Urothelium cell line (cell line): ENCODE measurements at places on chromosomes 13 and 19.

GRCh38 chr13:21625366-21625765, 21.4 kb upstream of the MICU2 start:
- peak; percentile 31 for DNase-seq

GRCh38 chr13:59345311-59345710, 818.4 kb downstream of the DIAPH3 start:
- no peak for DNase-seq

- DNase-seq = no peak
Observed at GRCh38 chr13:81012031-81012430, 671.1 kb upstream of the SPRY2 start.

DNA sequence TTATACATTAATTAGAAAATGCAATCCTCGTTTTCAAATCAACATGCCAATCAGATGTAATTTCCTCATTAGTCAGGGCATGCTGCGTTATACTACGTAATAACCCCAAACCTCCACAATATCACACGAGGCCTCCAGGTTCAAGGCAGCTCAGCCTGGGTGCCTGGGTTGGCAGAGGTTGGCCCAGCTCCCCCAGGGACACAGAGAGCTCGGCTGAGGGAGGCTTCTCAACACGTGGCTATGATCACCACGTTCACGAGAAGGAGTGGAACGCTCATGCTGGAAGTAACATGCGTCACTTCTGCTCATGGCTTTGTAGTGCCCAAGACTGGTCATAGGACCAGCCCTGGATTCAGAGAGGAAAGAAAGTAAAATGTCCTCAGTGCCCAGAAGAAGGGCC, 144.9 kb upstream of the SOX1 start:
- DNase-seq = no peak

- peak; percentile 88 for DNase-seq
Observed at GRCh38 chr19:50333235-50333736, 4.1 kb upstream of the KCNC3 start.

GRCh38 chr19:3403489-3404323, 37.3 kb downstream of the NFIC start:
- peak; percentile 37 for DNase-seq

- DNase-seq = no peak
Observed at GRCh38 chr13:110151462-110151861, 155.5 kb downstream of the COL4A1 start.

DNA sequence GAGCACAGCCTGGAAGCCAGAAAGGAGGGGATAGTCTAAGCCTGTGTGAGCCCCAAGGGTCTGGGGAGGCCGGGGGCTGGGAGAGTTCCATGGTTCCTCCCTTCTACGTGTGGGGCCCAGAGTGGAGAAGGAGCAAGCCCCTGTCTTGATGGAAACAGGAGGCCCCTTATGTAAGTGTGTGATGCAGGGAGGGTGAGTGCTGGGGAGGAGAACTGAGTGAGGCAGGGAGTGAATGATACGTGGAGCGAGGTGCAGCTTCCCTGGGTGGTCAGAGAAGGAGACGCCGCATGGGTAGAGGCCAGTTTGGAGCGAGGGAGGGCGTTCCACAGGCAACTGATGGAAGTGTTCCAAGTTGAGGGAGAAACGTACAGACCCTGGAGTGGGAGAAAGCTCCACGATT, 16.0 kb downstream of the MAG start:
- DNase-seq = no peak

- DNase-seq = no peak
Observed at GRCh38 chr19:46919324-46919723, 58.5 kb downstream of the ARHGAP35 start.

DNA sequence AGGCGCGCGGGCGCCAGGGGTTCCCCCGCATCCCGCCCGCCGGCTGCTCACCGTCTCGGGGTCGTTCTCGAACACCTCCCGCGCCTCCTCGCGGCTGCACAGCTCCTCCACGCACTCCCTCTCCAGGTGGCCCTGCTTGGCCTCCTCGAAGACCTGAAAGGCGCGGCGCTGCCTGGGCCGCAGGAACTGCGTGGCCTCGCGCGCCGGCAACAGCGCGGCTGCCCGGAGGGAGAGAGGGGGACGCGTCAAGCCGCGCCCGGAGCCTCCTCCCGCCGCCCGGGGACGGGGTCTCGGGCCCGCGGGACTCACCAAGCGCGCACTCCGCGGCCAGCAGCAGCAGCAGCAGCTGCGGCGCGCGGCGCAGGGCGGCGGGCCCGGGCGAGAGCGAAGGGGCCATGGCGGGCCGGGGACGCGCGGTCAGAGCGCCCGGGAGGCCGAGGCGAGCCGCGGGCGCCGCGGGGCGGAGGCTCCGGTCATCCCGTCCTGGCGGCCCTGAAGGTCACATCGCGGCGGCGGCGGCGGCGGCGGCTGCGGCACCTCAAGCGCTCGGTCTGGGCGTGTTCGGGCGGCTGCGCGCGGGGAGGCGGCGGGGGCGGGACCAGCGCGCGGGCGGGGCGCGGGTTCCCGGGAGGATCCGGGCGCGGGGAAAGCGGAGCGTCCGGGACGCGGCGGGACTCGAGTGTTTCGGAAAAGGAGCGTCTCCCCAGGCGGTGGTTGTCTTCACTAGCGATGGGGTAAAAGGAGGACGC, at the start of gene GAS6:
Gene GAS6 (minus strand): TSS at position 553 of the 749 bp plus-strand sequence. CDS start 156 bp downstream, at position 397.
- DNase-seq = peak; percentile 80

DNA sequence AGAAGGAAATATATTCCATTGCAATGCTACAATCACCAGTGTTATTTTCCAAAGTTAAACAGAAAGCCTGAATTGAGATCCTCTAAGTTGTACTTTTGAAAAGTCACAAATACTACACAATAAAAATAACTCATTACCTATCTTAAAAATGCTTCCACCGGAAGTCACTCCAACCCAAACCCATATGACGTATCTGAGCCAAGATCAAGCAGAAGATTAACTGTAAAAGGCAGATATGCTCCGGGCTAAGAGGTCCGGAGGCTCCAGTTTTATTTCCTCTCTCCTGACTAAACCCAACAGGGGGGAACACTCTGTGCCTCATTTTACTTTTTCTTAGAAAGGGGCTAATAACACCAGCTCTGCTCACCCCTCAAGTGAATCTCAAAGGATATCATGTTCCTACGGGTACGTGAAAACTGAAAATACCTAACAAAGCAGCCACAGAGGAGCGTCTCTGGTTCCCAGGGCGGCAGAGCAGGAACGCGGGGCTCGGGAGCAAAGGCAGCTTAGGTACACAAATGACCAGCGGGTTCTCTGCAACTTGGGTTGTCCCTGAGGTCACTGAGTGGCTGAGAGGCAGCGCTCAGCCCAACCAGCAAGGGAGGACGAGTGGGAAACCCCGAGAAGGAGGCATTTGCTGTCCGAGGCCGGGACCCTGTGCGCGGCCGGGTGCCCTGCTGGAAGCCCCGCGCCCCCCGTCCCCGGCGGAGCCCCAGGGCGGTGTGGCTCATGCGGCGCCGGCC, 750 bp downstream of the RAB20 start:
- DNase-seq = no peak

GRCh38 chr19:1274852-1275259, 474 bp upstream of the FAM174C start:
- no peak for DNase-seq

DNA sequence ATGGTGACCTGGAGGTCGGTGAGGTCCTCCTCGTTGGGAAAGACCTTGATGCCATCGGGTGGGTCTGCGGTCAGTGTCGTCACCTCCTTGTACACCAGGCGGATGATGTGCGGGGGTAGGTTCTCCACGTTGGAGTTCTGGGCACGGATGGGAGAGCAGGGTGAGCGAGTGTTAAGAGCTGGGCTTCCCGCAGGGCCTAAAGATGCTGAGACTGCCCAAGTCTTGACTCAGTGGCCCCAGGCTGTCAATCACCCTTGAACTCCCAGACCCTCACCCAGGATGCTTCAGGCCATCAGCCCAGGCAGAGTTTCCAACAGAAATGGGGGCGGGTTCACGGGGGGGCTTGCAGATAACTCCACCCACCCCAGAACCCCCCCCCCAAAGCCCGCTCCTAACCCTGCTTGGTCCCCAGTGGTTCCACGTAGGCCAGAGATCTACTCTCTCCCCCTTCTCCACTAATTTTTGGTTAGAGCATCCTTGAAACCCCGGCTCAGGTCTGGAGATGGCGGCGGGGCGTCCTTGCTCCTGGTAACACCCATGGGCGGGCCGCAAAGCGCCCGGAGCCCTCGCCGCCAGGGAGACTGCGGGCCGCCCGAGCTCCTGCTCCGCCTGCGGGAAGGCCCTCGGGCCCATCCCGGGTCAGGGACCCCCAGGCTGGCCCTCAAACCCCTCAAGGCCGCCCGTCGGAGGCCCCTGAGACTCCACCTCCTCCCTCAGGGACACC, 600 bp downstream of the UBE2S start:
- no peak for DNase-seq

- no peak for DNase-seq
Observed at GRCh38 chr13:93672996-93673395, 446.4 kb downstream of the GPC6 start.

GRCh38 chr19:944663-945241, 18.9 kb downstream of the ARID3A start:
- DNase-seq = no peak

GRCh38 chr13:113666951-113667701, at the start of gene GRK1:
TSS of gene GRK1 (plus strand) at chr13:113667219. CDS start at chr13:113667387, 168 bp downstream.
- no peak for DNase-seq

DNA sequence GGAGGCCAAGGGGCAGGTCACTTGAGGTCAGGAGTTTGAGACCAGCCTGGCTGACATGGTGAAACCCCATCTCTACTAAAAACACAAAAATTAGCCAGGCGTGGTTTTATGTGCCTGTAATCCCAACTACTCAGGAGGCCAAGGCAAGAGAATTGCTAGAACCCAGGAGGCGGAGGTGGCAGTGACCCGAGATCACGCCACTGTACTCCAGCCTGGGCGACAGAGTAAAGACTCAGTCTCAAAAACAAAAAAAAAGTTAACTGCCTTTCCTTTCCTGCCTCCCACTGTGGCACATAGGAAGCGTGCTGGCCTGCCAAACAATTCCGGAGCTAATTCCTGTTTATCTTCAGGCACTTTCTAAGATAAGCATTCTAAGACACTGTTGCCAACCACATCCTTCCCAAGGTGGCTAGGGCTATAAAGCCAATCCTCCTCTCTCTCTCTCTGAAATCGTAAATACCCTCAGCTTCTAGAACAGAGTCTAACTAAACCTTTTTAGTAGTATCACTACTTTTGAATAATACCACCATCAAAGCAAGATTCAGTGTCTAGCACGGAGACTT, 21.6 kb downstream of the SLC25A30 start:
- DNase-seq = no peak

DNA sequence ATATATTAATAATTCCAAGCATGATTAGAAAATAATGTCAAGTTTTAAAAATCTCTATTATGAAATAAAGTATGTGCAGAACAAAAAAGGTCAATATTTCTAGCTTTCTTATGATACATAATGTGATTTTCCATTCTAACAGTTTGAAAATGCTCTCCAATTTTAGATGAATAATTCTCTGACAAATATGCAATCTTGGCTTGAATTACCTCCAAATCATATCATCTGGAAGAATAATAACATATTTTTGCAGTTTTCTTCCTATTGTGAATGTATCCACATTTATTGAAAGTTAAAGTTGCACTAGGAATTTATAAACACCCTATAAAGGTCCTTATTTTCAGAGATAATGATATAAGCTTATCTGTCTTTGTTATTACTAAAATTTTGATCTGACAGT, 548.5 kb upstream of the SLC10A2 start:
- no peak for DNase-seq

DNA sequence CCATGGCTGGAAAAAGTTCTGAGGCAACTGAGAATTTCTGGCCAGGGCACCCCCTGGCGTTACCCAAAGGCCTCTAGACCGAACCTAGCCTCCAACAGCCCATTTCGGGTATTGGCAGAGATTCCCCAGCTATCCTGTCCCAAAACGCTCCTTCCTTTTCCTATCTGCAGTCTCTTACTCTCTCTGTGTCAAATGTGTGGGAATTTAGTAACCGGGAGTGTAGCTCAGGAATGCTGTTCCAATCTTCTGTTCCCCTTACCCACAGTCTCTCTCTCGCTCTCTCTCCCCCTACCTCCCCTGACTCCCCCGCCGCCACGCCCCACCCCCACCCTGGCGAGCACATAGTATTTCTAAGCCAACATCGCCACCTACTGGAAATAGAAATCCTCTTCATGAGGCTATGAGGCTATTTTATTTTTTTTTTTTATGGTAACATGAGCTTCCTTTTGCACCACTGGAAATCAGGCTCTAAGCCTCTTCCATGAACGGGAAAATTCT, 27.0 kb downstream of the OXGR1 start:
- peak; percentile 33 for DNase-seq

DNA sequence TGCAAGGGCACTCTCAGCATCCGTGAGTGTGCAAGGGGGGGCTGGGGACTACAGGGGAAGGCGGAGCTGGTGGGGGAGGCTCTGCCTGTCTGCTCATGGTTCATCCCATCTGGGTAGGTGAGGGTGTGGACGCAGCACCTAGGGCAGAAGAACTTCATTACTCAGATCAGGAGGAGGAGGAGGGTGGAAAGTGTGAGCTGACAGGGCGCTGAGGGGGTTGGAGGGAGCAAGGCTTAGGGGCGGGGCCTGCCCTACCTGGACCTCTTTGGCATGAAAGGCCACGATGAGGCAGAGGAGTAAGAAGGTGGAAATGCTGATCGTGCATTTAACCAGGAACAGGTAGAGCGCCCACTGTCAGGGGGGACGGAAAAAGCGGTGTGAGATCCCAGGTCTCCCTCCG, 4.5 kb downstream of the KCNN4 start:
- DNase-seq = no peak

GRCh38 chr19:56106397-56106849, 14.7 kb downstream of the ZNF787 start:
- no peak for DNase-seq

- DNase-seq = no peak
Observed at GRCh38 chr19:34960940-34961679, 2.9 kb downstream of the ZNF792 start.

- no peak for DNase-seq
Observed at GRCh38 chr19:52648336-52649016, 10.3 kb upstream of the ZNF83 start.

DNA sequence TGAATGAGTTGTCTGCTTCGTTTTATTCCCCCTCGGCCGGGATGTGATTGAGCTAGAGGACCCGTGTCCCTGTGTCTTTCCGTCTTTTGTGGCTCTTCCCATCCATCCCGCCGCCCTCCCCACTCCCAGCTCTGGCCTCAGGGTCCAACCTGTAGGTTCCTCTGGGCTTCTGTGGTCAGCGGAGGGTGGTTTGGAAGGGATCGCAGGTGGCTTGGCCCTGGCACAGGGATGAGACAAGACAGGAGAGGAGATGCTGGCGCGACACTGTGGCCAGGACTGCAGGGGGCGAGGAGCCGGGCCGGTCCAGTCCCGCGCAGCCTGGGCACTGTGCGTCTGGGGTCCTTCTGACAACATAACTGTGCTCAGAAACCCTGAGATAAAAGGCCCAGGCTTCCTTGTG, 2.0 kb downstream of the EVI5L start:
- no peak for DNase-seq

- no peak for DNase-seq
Observed at GRCh38 chr19:2333807-2334211, 5.3 kb downstream of the SPPL2B start.

DNA sequence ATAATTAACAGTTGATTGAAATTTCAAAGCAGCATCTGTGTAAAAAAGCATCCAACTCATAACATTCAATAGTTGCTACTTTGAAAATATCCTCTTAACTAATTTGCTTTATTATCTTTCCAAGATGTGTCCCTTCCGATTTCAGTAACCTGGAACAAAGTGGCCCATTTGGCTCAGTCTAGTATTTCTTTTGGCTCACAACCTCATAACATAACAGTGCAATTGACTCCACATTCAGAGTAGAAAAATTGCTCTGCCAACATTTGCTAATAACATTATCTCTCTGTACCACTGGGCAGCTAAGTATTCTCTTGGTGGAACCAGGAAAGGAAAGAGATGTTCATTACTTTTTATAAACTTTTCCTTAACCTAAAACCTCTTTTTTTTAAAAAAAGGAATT, 571.1 kb upstream of the ARGLU1 start:
- no peak for DNase-seq
